ENCODE measurements at places on chromosomes 5 and 9.

DNA sequence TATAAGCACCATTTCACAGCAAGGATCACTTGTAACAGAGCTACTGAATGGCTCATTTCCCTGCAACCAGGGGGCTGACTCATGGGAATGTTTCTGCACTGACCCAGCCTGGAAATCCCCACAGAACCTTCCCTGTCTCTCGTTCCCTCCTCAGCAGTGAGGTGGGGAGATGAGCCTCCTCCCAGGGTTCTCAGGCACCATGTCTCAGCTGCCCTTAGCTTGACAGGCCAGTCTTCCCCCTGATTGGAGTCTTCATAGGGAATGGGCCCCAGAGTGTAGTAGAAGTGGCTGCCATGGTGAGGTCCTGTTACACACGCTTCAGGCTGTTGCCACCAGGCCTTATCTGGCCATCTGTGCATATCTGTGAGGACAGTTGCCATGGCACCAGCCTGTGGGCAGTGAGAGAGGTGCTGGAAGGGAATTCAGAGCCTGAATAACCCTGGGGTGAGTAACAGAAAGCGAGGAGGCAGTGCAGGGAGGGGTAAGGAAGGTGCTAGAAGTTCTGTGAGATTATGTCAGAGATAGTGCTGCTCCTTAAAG, 324.4 kb downstream of the ENC1 start:
- no peak for DNase-seq

- DNase-seq, result no peak
Measured at GRCh38 chr5:132098151-132098594, 24.6 kb downstream of the CSF2 start.

DNA sequence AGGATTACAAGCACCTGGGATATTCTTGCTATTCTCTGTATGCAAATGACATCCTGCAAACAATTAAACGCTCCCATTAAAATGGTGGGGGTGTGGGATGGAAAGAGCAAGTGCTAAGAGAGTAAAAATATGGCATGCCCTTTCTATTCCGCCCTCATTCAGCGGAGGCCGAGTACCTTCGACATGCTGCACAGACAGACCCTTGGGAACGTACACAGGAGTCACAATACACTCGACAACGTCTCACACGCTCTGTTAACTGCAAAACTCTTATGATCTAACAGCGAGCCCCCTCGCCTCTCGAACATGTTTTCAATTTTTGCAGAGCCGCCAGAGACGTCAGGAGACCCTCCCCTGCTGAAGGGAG, 322.2 kb downstream of the CEMIP2 start:
- no peak for DNase-seq

DNA sequence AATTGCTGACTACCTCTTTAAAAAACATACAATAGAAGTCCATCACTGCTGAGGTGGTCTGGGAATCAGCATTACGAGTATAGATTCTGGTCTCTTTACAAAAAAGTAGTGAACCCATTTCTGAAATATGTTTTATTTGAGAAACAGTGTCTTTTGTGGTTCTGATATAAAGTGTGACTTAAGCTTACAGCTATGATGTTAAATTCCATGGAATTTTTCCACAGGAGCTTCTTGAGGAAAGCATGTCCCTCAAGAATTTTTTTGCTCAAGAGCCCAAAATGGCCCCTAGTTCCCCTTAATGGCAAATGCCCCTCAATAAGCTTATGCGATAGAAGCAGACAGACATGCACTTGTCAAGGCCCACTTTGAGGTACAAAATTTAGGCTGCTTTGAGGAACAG, 265.7 kb downstream of the FAM170A start:
- no peak for DNase-seq
